SIG-M5 (cell line): ENCODE measurements at places on chromosomes 16 and 17.

DNA sequence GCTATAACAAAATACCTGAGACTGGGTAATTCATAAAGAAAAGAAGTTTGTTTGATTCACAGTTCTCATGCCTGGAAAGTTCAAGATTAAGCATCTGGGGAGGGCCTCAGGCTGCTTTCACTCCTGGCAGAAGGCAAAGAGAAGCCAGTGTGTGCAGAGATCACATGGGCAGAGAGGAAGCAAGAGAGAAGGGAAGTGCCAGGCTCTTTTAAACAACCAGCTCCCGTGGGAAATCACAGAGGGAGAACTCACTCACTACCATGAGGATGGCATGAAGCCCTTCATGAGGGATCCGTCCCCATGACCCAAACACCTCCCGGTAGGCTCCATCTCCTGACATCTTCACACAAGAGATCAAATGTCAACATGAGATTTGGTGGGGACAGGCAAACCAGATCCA, 501.6 kb downstream of the MAF start:
- no peak for DNase-seq

DNA sequence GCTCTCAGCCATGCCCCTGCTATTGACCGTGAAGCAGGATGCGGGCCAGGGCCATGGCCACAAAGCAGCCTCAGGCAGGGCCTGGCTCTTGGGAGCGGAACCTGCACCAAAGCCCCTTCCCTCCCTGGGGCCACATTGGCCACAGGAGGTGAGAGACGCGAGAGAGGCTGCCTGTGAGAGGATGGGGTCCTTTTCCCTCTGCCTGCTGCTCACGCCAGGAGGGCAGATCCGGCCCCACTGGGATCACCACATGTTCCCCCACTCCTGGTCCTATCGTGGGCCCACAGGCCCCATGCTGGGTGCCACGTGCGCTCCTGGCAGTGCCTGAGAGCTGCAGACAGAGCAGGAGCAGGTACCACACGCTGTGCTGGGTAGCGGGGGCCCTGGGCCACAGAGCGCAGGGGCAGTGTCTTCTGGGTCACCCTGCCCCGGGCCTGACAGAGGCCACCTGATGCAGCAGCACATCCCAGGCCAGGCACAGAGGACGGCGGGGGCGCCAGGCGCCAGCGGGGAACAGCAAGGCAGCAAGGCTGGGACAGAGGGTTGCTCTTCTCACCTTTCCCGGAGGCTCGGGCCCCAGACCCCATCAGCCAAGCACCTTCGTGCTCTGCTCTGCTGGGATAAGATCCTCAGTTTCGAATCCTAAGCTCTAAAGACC, 9.2 kb upstream of the NUDT16L1 start:
- no peak for DNase-seq

DNA sequence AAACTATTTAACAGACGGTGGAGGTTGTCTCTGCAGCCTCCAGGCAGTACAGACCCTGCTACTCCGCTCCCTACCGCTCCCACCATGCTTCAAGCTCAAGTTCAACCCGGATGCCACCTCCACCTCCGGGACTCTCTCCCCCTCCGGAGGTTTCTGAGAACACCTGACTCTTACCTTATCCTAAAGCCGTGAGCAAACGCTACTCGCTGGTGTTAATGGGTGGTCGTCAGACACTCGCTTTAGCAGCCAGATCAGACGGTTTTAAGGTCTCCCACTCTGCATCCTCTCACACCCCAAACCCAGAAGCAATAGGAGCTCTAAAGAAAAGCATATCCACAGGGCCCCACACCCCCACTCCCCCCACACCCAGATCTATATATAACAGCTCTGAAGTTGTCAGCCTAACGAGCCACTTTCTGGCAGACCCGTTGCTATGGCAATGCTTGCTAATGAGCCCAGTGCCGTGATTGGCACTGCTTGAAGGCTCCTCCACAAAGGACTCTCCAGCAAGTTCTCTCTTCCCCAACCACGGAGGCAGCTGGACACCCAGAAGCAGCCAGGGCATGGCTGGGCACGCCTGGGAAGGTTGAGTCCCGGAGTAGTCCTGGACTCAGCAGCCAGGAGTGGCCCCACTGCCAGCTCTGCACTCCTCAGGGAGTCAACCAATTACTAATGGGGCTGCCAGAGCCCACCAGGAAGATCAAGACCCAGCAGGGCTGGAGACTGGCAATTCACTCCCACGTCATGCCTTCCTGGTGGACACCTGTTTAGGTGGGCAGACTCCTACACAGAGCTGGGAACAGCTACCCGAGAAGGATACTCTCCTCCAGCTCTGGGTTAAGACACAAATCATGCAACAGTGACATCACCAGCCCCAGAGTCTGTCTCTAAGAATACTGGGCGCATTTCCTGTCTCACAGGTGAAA, 121.2 kb upstream of the RCVRN start:
- no peak for DNase-seq

DNA sequence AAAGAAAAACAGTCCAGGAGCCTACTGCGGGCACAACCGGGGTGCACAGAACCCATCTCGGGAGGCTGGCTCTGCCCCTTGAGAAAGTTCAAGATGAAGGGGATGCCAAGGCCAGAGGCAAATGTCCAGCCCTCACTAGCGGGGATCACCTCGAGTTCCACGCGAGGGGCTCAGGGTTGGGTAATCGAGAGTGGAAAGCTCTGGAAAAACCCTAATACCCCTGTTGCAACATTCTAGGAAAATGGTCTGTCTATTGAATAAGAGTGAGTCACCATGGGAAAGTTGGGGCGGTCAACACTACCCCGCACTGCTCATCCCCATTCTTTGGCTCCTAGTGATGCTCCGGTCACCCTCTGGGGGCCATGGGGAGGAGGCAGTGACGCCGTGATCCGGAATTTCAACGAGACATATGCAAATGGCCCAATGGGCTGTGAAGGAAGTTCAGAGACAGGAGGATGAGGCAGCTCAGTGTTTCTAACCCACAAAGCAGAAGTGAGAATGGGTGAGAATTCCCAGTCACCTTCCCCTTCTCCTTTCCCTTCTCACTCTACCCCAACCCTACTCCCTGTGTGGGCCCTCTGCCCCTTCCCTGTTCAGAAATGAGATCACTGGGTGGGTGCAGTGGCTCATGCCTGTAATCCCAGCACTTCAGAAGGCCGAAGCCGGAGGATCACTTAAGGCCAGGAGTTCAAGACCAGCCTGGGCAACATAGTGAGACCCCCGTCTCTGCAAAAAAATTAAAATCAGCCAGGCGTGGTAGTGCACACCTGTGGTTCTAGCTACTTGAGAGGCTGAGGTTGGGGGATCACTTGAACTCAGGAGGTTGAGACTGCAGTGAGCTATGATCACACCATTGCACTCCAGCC, 22.4 kb downstream of the SOCS3 start:
- no peak for DNase-seq

GRCh38 chr16:11679250-11679649, 11.0 kb downstream of the SNN start:
- DNase-seq, result no peak

- no peak for DNase-seq
These were observed 190.9 kb upstream of the CHMP6 start for GRCh38 chr17:80800481-80801391.

DNA sequence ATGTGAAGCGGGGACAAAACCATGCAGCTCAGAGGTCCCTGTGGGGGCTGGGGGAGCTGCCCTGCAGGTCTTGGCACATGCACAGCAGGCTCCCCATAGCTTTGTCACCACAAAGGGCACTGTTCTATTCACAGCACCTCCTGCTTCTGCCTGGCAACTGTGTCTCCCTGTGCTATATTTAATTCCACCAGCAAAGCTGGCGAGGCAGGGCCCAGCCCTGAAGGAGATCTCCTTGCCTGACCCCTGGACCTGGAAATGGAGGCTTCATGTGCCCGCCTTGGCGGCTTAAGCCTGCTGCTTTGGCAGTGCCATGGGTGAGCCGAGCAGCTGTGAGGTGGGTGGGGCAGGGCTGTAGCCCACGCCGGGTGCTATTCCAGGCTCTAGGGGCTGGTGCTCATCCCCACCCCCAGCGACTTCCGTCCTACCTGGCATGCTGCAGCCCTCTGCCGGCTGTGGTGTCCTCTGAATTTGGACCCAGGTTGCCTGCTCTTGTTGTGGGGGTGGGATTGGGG, 6.8 kb downstream of the LDHD start:
- peak; percentile 63 for DNase-seq

- DNase-seq, result no peak
These were observed 2.3 kb downstream of the SLFN5 start for GRCh38 chr17:35245196-35245486.

GRCh38 chr17:81063106-81064093, 28.4 kb downstream of the BAIAP2 start:
- DNase-seq, result no peak

GRCh38 chr17:27622986-27623385, 8.0 kb upstream of the LGALS9 start:
- no peak for DNase-seq

GRCh38 chr16:56675685-56676210, 6.1 kb downstream of the MT1H start:
- DNase-seq, result no peak

- no peak for DNase-seq
These were observed 27.5 kb downstream of the NSMCE1 start for GRCh38 chr16:27240948-27241531.

DNA sequence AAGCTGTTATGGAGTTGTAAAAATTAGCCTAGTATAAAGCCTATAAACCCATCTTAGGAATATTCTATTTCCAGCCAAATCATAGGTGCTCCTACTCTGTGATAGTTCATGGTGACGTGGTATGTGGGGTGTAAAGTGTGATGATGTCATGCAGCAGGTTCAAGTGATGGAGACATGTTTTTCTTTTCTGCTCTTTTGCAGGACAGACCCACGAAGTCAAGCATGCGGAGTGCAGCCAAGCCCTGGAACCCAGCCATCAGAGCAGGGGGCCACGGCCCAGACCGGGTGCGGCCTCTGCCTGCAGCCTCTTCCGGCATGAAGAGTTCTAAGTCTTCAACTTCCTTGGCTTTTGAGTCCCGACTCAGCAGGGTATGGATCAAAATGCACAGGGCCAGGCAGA, 87.3 kb downstream of the SPECC1 start:
- DNase-seq, result no peak

GRCh38 chr16:1105888-1106620, 10.0 kb upstream of the C1QTNF8 start:
- DNase-seq, result no peak

- peak; percentile 86 for DNase-seq
These were observed 9.4 kb downstream of the METTL9 start for GRCh38 chr16:21608639-21609328.

- no peak for DNase-seq
These were observed 89.1 kb upstream of the NOL11 start for GRCh38 chr17:67628580-67629013.

GRCh38 chr16:49839017-49839825, 16.7 kb downstream of the ZNF423 start:
- DNase-seq, result no peak

DNA sequence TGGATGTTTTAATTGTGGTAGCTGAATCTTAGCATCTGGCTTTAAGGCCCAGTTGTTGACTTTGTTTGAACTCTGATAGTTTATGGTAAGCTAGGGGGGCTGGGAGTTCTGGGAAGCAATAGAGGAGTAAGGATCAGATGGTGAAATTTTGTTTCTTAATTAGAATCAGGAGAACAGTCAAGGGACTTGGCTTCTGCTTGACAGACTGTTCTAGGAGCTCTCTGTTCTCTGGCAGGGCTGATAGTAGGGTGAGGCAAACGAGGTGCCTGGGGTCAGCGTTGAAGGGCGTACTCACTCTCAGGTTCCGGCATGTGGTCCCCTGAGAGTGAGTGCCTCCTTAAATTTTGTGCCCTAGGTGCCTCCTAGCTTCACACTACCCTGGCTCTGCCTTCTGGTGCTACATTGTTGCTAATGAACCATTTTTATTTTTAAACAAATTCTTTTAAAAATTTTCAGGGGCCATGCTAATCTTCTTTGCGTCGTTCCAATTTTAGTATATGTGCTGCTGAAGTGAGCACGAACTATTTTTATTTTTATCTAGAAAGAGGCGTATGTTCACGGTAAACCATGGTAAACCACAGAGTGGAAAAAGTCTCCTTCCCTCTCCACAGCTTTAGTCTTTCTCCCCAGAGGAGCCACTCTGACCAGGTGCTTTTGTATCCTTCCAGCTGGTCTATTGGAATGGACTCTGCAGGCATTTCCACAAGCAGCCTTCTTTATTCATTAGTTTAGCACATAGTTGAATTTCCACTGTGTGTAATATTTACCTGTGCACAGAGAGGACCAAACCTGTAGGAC, 19.7 kb downstream of the SLC7A6 start:
- DNase-seq, result no peak

GRCh38 chr17:57672971-57673370, 72.1 kb downstream of the CCDC182 start:
- no peak for DNase-seq

DNA sequence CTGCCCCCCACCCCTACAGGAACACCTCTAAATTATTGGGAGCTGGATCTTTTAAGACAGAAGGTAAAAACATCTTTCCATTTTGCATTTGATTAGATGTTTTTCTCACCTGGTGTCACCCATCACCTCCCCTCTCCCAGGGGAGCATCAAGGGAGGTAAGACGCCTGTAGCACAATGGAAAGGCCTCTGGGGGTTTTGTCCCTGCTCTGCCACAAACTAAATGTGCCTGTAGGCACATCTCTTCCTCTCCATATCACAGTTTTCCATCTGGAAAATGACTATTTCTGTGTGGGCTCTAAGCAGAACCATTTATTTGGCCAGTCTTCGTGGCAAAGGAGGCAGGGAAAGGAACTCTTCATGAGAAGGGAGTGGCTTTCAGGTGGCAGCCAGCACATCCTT, 76.6 kb downstream of the GNAO1 start:
- no peak for DNase-seq

DNA sequence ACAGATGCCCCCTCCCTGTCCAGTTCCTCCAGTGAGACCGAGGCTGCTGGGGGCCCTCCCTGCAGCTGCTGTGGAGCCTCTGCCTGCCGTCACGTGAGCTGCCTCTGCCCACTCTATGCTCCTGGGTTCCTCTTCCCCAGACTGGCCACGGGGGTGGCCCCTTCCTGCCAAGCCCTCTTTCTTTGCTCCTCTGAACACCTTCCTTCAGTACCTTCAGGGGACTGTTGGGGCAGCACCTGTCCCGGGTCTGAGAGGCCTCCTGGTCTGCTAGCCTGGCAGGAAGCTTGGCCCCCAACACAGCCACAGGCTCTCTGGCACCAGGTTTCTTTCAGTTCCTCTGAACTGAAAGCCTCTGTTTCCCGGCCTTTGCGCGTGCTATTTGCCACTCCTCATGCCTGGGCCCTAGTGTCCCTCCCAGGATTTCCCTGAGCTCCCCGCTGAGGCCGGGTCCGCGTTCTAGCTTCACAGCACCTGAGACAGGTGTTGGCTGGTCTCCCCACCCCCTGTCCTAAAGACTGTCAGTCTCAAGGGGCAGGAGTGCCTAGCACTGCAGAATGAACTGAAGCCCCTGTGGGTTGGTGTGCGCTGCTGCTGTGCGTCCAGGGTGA, 6.6 kb upstream of the ATP6V0C start:
- DNase-seq, result no peak

- DNase-seq, result no peak
These were observed 1.6 kb downstream of the FLOT2 start for GRCh38 chr17:28895794-28896447.
